ENCODE measurements at places on chromosomes 16 and 17.

DNA sequence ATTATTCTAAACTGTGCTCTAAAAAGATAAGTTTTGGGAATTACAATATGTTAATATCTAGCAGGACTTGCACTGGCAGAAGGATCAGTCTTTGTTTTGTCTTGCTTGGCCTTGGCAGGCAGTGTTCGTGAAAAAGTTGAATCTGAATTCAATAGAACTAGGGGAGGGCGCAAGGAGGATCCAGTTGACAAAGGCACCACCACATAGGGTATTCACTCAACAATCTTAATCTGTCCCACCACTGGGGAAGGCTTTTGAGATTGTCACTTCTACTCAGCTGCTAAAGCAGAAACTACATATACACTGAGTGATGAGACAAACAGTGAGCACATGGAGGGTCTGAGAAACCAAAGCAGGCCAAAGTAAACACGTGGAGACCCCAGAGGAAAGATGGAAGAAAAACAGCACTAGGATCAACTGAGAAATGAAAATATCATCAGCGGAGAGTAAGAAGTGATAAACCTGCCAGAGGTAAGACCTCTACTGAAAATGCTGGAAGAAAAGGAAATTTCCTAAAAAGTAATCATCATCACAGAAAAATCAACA lies 2.4 kb downstream of the AMFR start:
- no peak for DNase-seq

GRCh38 chr16:4092547-4093265 lies 23.5 kb downstream of the ADCY9 start:
- no peak for DNase-seq

DNA sequence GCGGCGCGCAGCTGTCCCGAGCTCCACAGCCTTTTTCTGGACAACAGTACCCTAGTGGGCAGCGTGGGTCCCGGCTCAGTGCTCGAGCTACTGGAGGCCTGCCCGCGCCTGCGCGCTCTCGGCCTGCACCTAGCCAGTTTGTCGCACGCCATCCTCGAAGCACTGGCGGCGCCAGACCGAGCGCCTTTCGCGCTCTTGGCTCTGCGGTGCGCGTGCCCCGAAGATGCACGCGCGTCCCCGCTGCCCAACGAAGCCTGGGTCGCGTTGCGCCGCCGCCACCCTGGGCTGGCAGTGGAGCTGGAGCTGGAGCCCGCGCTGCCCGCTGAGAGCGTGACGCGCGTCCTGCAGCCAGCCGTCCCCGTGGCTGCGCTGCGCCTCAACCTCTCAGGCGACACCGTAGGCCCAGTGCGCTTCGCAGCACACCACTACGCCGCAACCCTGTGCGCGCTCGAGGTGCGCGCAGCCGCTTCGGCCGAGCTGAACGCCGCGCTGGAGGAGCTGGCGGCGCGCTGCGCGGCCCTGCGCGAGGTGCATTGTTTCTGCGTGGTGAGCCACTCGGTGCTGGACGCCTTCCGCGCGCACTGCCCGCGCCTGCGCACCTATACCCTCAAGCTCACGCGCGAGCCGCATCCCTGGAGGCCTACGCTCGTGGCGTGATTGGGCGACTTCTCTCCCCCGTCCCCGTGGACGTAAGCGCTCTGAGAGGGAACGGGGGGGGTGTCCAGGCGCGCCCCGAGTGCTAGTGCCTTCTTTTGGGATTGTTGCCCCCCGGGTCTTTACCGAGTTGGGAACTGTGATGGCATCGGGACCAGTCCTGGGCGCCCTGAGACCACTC lies 1.2 kb upstream of the HSF4 start:
- DNase-seq = no peak

DNA sequence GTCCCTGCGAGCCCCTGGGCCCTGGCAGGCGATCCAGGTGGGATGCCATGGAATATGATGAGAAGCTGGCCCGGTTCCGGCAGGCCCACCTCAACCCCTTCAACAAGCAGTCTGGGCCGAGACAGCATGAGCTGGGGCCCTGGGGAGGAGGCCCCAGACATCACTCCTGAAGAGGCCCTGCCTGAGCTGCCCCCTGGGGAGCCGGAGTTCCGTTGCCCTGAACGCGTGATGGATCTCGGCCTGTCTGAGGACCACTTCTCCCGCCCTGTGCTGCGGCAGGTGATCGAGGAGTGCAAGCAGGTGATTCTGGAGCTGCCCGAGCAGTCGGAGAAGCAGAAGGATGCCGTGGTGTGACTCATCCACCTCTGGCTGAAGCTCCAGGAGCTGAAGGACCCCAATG lies 33.1 kb downstream of the CDRT15L2 start:
- no peak for DNase-seq

- no peak for DNase-seq
Measured at GRCh38 chr16:30005341-30006094, 5.3 kb downstream of the DOC2A start.

DNA sequence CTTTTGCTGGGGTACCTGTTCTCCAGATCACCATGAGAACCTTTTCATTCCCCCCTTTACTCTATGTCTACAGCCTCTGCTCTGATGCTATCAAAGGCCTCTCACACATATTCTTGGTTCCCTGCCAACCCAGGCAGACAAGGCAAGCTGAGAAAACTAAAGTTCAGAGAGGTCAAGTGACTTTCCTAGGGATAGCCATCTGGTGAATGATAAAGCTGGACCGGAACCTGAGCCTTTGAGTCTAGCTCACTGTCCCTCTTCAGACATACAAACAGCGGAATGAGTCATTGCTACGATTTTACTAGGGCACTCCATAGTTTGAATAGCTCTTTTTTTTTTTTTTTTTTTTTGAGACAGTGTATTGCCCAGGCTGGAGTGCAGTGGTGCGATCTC lies 73.3 kb downstream of the XYLT1 start:
- no peak for DNase-seq

DNA sequence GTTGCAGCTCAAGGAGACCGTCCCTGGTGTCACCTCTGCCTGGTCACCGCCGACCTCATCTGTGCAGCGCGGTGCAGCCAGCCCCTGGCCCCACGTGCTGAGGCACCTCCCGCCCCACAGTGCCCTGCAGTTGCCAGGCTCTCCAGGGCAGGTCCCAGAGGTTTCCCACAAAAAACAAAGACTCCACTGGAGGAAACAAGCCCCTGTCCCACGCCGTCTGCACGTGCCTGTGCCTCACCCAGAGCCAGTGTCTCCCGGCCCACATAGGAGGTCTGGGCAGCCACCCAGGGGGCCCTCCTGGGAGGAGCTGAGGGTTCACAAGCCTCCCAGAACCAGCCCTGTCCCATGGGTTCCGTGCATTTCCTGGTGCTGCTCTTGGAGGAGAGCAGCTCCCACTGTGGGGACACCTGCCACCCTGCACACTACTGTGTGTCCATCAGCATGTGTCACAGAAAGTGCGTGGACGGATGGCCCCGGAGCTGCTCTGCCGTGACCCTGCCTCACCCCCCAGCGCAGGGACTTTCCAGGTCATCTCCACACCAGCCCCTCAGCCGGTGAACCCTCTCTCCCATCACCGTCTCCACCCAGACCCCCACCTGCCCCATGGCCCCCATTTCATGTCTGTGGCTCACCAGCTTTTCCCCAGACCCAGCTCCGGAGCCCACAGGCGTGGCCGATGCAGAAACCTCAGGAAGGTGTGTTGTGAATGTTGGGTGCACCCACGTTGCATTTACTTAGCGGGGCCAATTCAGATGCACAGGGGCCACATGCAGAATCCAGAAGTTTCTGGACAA lies 17.0 kb upstream of the CDH15 start:
- DNase-seq = no peak

DNA sequence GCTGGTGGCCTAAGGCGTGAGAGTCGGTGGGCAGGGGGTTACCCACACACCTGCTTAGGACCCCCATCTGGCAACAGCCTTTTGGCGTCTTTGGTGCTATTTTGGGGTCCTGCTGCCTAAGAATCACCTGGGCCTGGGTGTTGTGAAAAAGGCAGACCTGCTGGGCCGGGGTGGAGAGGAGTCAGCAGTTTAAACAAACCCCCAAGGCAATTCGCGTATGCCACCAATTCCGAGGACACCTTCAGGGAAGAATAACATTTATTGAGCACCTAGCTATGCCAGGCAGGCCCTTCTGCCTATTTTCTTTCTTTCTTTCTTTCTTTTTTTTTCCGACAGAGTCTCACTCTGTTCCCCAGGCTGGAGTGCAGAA lies 53.9 kb upstream of the TOB1 start:
- no peak for DNase-seq

GRCh38 chr16:88714420-88715302 lies 8.4 kb downstream of the CTU2 start:
- DNase-seq = no peak

- DNase-seq = no peak
Measured at GRCh38 chr17:64091571-64091970, 38.4 kb downstream of the ERN1 start.

Data from HCT116 (cell line).